ENCODE measurements at places on chromosomes 12 and 14.

GRCh38 chr12:107364875-107365518 is 271.6 kb upstream of the CRY1 start:
- DNase-seq, result no peak

DNA sequence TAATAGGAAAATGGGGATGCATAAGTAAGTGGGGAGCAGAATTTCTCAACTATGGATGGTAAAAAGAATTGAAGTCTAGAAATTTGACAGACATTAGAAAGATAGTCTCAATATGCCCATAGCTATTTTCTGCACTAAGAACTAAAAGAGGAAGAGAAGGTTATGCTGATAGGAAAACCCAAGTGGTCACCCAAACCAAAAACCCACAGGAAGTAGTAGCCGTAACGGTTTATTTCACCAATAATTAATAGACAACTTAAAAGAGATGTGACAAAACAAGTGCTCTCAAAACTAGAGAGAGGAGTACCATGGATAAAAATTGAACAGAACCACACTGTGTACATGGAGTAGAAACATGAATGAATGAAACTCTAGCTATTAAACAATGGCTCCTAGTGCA is 295.4 kb downstream of the FSCB start:
- no peak for DNase-seq

DNA sequence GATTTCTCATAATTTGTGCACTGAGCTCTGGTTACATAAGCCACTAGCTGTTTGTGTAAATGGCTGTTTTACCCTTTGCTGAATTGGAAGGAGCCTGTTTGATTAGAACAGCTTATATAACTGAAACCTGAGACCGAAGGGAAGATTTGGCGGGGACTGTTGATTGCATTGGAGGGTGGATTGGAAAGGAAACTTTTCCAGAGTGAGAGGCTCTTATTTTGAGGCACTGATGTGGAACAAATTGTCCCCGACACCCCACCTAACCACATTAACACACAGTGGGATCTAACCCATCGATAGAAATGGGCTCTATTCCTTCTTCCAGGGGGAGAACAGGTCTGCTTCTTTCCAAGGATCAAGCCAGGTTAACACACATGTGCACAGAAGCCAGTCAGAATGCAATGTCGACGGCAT is 51.7 kb downstream of the TMEM30B start:
- no peak for DNase-seq

DNA sequence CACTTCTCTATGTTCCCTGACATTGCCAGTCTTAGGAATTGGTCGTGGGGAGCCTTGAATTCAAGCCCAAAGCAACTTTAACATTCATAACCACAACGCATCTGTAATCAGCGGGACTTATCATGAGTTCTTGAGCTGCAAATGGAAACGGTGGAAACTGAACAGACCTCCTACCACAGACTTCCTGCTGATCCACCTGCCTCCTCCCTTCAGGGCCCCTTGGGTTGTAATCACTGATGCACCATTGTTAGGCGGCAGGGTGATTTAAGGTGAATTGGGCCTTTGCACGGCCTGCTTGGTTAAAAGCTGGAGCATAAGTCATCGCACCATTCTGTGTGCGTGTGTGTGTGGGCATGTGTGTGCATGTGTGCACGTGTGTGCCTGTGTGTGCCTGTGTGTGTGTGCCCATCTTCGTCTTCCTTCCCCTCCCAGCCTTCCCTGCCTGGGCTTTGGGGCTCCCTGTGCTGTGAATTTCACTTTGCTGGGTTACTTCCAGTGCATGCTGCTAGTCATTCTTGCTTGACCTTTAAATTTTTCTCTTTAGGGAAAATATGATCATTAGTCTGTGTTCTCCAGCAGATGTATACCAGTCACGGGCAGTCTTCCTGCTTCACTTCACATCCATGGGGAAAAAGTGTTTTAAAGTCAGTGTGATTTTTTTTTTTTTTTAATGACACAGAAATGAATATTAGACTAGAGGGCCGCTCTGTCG is 29.1 kb downstream of the CHST11 start:
- no peak for DNase-seq

GRCh38 chr12:21545557-21545956 is 19.5 kb downstream of the SPX start:
- DNase-seq, result no peak

DNA sequence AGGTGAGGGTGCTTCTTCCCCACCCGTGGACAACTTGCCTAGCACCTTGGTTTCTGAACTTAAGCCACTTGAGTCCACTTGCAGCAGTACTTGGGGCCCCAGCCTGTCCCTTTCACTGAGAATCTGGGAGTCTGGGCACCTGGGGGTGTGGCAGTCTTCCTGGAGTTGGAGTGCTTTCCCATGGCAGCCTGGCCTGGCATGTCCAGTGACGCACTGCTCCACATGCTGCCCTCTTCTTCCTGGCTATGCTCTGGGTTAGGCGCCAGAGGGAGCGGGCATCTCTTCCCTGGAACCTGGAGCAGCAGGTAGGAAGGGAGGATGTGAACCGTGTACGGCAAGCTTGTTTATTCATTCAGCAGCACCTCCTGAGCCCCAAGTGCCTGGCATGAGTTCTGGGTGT is 76.4 kb downstream of the PAPOLA start:
- DNase-seq, result no peak

DNA sequence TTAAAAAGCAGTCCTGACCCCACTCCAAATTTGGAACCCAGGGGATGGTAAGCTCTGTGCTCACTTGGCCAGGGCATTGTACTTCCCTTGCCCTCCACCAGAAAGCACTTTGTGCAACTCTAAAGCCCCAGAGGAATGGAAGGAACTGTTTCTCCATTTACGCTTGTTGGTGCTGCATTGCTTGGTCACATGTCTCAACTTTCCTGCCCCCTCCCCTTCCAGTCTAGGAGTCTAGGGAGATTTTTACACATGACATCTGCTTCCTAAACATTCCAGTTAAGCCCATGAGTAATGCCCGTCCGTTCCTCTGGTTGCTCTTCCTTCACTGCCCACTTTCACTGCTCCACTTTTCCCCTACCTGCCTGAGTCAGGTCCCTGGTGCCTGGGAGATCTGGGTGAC is 92.6 kb upstream of the MAP1LC3B2 start:
- no peak for DNase-seq

- DNase-seq, result no peak
These were observed 204.3 kb downstream of the MDGA2 start for GRCh38 chr14:47471075-47471474.

DNA sequence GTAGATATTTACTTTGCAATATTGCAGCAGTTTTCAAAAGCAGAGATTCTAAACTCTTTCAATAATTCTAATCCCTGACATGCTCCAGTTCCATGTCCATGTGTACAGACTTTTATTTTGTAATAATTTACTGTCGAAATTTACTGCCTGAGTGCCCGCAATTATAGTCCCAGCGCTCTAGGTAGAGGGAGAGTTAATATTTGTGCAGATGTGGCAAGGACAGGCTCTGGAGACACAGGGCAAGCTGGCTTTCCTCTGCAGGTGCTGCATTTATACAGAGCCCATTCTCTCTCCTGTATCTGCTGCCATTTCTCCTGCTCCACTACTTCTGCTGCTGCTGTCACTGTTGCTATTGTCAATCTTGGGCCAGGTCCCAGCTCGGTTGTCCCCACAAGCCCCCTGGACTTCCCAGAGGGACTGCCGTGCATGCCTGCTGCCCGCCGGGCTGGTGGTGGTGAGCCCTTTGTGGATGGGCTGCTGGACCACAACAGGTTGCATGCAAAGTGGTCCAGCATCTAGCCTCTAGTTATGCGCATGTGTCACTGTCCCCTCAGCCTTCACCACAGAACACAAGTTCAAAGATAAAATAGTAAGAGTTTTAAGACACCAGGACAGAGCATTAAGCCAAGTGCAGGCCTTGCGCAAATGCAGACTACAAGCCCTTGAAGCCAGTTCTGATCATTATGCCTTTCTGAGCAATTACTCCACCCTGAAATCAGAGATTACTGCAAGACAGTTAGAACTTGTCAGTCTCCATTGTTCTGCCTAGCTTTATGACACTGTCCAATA is 40.8 kb upstream of the CSRP2 start:
- no peak for DNase-seq
